Pancreas (tissue), 10 donors: ENCODE measurements at places on chromosomes 2 and 18. TPM values are rescaled to one million over a fixed set of nuclear protein-coding genes. Genes with fewer than 3 reads are reported as not detected.

- no peaks in the 10 kb centered on the region for H3K27me3 ChIP-seq
- H3K27ac ChIP-seq = no peak overlapping the region
- no peaks in the 10 kb centered on the region for H3K36me3 ChIP-seq
- H3K4me1 ChIP-seq = no peaks in the 10 kb centered on the region
These were observed 28.1 kb downstream of the TNFRSF11A start for GRCh38 chr18:62353170-62353569.

KYNU gene
- polyA plus RNA-seq = 0.40 TPM

CNDP1 gene
- polyA plus RNA-seq = 0.14 TPM

- no peaks in the 10 kb centered on the region for H3K27me3 ChIP-seq
- no peak for DNase-seq
- H3K4me3 ChIP-seq = no peak overlapping the region
- H3K36me3 ChIP-seq = no peaks in the 10 kb centered on the region
- H3K4me1 ChIP-seq = no peaks in the 10 kb centered on the region
These were observed 33.8 kb downstream of the SMC6 start for GRCh38 chr2:17719562-17720371.

AMER3 gene
- polyA plus RNA-seq = 0.99 TPM

DNA sequence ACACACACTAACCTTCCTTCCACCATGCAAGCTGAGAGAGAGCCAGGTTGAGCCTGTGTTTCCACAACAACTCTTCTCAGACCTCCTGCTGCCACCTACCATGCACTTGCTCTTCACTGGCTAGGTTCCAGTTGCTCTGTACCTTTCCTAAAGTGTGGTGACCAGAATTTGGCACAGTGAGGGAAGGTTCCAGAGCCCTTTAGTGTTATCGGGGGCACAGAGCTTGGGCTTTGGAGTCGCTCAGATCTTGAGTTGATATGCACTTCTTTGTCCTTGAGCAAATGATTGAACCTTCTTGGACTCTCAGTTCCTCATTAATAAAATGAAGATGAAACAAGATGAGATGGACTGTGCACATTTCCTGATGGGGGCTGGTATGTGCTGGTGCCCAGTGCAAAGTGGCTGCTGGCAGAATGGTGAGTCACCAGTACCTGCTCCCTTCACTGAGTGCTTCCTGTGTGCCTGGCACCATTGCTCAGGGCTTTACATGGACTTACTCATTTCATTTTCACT is 47.1 kb downstream of the NEDD4L start:
- DNase-seq = no peak
- H3K4me1 ChIP-seq = peaks cover 65% of the 10 kb centered on the region
- H3K4me3 ChIP-seq = no peak overlapping the region
- H3K27ac ChIP-seq = peak overlapping the region; percentile 95

FAM110C gene
- 22.4 TPM for polyA plus RNA-seq

GRCh38 chr18:78935406-78935805 is 44.2 kb upstream of the SALL3 start:
- no peak for DNase-seq
- no peak overlapping the region for H3K27ac ChIP-seq
- no peaks in the 10 kb centered on the region for H3K4me1 ChIP-seq
- H3K36me3 ChIP-seq = no peaks in the 10 kb centered on the region
- H3K4me3 ChIP-seq = no peak overlapping the region

NGEF gene
- polyA plus RNA-seq = 6.1 TPM
